SW 1271 (cell line): ENCODE measurements at places on chromosomes 4 and X.

- no peak for DNase-seq
Measured at GRCh38 chr4:68184923-68185322, 55.3 kb upstream of the TMPRSS11F start.

DNA sequence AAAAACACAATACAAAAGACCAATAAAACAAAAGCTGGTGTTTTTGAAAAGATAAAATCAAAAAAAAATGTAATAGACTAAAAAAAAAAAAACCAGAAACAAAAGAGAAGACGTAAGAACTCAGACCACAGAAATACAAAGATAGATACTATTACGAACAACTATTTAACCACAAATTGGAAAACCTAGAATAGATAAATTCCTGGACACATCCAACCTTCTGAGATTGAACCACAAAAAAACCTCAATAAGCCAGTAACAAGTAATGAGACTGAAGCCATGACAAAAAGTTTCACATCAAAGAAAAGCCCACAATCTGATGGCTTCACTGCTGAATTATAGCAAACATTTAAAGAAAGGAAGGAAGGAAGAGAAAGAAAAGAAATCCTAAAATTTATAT, 16.2 kb downstream of the RCHY1 start:
- no peak for DNase-seq

DNA sequence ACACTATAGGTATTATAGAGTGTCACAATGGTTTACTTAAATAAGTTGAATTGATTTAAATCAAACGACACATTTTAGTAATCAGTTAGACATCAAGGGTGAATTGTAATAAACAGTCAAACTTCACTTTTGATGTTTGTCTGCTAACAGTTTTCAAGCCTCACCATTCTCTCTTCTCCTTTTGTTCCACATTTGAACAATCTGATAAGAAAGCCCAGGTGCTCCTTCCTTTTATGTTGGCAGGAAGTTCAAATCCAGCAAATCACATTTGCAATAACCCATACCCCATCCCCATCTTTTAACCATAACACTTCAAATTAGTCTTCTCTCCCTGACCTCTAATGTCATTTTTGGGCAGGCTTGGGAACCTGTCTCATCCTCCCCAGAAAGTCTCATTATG, 63.4 kb upstream of the GC start:
- no peak for DNase-seq

GRCh38 chr4:7811536-7812191, 128.0 kb downstream of the AFAP1 start:
- DNase-seq, result no peak
